Neural progenitor cell (in vitro differentiated cells): ENCODE measurements at places on chromosomes 3 and 15. TPM values are rescaled to one million over a fixed set of nuclear protein-coding genes. Genes with fewer than 3 reads are reported as not detected.

- H3K27me3 ChIP-seq, result no peaks in the 10 kb centered on the region
- no peak overlapping the region for H3K4me3 ChIP-seq
- no peaks in the 10 kb centered on the region for H3K36me3 ChIP-seq
- no peak overlapping the region for H3K27ac ChIP-seq
Observed at GRCh38 chr15:100031665-100032357, 298.6 kb upstream of the LYSMD4 start.

Gene MUC20
- total RNA-seq, result 0.17 TPM in 1 of 2 replicates, not detected in the other

Gene SLC22A13
- 0.21 TPM in 1 of 2 replicates, not detected in the other for total RNA-seq

- no peaks in the 10 kb centered on the region for H3K4me1 ChIP-seq
- H3K27me3 ChIP-seq, result no peaks in the 10 kb centered on the region
- no peak overlapping the region for H3K4me3 ChIP-seq
Observed at GRCh38 chr15:59447367-59447766, 9.4 kb downstream of the FAM81A start.

Gene PAQR5
- total RNA-seq, result 1.1 and 1.4 TPM in 2 replicates

Gene SAMD7
- not detected in 2 replicates for total RNA-seq

GRCh38 chr3:53102601-53103147 is 27.6 kb downstream of the RFT1 start:
- peaks cover 24% of the 10 kb centered on the region for H3K4me1 ChIP-seq
- H3K27me3 ChIP-seq, result no peaks in the 10 kb centered on the region
- no peaks in the 10 kb centered on the region for H3K36me3 ChIP-seq
- DNase-seq, result peak; percentile 55

GRCh38 chr15:82122746-82123400 is 77.1 kb upstream of the MEX3B start:
- H3K27me3 ChIP-seq, result no peaks in the 10 kb centered on the region
- no peak for DNase-seq
- H3K4me3 ChIP-seq, result no peak overlapping the region
- no peaks in the 10 kb centered on the region for H3K36me3 ChIP-seq
- no peaks in the 10 kb centered on the region for H3K4me1 ChIP-seq

Gene CLCN2
- 16.5 and 38.2 TPM in 2 replicates for total RNA-seq

Gene EPHB3
- 2.3 and 3.6 TPM in 2 replicates for total RNA-seq

DNA sequence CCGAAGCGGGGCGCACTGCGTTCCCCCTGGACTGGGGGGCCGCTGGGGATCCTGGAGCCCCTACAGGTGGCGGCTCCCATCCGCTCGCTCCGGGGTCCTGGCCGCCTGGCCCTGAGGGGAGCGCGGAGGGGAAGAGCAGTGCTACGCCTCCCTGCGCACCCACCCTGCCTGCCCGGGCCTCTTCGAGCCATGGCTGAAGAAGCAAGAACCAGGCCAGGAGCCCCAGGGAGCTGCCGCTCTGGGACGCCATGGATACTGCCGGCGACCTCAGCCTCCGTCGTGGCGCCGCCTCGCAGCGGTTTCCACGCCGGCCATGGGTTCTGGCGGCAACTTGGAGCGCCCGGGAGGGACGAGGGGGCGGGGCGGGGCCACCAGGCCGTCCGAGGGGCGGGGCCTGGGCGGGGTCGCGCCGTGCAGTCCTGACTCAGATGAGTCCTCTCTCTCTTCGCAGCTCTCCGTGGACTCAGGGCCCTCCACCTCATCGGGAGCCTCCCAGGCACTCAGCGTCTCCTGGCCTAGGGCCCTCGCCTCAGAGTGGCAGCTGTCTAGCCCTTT is 50.9 kb downstream of the MYL3 start:
- peak; percentile 89 for DNase-seq
- H3K4me1 ChIP-seq, result peaks cover 5% of the 10 kb centered on the region
- peaks cover 18% of the 10 kb centered on the region for H3K27me3 ChIP-seq

Gene ISLR2
- total RNA-seq, result not detected in 2 replicates

DNA sequence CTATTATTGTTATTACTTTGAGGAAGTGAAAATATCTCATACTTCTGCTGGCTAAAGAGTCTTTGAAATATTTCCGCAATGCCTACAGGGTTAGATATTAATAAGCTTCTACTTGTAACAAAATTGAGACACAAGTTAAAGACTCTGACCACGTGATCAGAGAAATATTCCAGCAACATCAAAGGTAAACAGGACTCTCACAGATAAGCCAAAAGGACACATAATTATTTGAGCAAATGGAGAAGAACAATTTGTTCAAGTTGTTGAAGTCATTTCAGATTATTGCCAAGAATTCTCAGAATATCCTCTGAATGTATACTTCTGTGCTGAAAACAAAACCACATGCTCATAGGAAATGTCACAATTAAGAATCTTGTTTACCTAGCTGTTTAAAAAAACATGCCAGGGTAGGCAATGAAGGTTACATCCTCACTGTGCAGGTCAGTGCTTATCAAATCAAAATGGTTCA is 225.8 kb upstream of the ALCAM start:
- no peaks in the 10 kb centered on the region for H3K36me3 ChIP-seq
- no peaks in the 10 kb centered on the region for H3K27me3 ChIP-seq
- H3K4me1 ChIP-seq, result no peaks in the 10 kb centered on the region
- H3K4me3 ChIP-seq, result no peak overlapping the region
- no peak overlapping the region for H3K27ac ChIP-seq
- no peak for DNase-seq

Gene GOLGA8S
- total RNA-seq, result not detected in 2 replicates
